ENCODE measurements at places on chromosomes 12 and 14.

DNA sequence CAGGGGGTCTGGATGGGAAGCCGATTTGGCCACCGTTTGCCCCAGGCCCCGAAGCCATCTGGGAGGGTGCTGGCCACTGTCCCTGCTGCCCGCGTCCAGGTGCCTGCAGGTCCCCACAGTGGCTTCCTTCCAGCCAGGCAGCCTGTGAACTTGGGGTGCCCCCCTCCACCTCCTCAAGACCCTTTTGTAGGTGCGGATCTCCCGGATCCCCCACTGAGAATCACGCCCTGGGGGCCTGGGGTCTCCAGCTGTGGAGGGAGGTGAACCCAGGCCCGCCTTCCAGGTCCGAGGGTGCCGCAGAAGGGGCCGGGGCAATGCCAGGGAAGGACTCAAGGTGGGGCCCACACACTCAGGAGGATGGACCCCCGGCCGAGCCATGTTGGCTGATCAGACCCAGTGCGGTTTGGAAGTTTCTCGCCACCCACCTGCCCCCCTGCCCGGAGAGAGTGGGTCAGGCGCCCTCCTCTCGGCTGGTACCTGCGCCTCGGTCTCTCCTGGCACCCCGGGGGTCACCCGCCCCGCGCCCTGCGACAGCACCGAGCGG lies 1.7 kb downstream of the MMP17 start:
- no peak for DNase-seq

GRCh38 chr14:93184391-93185348 lies at the start of the genes LYSET and MOAP1:
Gene LYSET, plus strand, starts transcription at chr14:93185317. Its CDS starts 89 bp downstream, at chr14:93185406.
Gene MOAP1, minus strand, starts transcription at chr14:93184897. Its CDS starts 655 bp downstream, at chr14:93184242.
- peak; percentile 64 for DNase-seq

DNA sequence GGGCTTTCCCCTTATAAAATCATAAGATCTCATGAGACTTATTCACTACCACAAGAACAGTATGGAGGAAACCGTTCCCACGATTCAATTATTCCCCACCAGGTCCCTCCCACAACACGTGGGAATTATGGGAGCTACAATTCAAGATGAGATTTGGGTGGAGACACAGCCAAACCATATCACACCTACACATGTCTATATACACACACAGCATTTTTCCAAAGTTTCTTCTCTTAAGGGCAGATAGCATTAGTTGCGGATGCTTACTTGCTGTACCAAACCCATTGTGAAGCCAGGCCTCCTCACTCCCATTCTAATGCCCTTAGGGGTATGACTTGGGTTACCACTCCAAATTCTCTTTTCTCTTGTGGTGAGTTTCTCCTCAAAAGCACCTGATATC lies 104.1 kb upstream of the RAP1B start:
- DNase-seq: no peak

- no peak for DNase-seq
Measured at GRCh38 chr14:37399517-37399916, 195.5 kb downstream of the FOXA1 start.

DNA sequence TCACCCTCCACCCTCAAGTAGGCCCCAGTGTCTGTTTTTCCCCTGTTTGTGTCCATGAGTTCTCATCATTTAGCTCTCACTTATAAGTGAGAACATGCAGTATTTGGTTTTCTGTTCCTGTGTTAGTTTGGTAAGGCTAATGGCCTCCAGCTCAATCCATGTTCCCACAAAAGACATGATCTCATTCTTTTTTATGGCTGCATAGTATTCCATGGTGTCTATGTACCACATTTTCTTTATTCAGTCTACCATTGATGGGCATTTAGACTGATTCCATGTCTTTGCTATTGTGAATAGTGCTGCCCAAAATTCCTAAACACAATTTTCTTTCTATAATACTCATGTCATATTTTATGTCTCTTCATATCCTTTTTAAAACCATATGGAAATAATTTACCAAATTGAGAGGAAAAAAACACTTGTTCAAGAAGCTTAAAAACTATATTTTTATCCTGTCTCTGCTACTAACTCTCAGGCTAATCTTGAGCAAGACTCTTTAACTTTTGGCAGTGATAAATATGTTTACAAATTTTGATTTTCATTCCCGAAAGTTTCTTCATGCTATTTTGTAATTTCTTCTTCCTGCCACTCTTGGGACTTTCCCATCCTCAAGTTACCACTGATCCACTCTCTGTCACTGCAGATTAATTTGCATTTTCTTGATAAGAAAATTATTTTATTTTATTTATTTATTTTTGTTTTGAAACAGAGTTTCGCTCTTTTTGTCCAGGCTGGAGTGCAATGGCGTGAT lies 28.0 kb upstream of the OSBPL8 start:
- no peak for DNase-seq

DNA sequence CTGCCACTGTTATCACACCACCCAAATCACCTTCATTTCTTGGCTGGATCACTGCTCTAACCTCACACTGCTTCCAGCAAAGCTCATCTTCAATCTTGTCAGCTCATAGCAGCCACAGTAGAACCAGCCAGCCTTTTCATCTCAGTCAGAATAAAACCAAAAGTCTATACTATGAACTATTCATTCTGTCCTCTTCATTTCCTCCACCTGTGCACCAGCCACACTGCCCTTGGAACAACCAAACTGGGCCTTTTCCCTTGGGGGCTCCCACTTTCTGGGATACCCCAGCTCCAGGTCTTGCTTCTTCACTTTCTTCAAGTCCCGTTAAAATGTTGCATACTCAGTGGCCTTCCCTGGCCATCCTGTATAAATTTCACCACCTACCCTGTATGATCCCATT lies 234.4 kb upstream of the DAAM1 start:
- no peak for DNase-seq

DNA sequence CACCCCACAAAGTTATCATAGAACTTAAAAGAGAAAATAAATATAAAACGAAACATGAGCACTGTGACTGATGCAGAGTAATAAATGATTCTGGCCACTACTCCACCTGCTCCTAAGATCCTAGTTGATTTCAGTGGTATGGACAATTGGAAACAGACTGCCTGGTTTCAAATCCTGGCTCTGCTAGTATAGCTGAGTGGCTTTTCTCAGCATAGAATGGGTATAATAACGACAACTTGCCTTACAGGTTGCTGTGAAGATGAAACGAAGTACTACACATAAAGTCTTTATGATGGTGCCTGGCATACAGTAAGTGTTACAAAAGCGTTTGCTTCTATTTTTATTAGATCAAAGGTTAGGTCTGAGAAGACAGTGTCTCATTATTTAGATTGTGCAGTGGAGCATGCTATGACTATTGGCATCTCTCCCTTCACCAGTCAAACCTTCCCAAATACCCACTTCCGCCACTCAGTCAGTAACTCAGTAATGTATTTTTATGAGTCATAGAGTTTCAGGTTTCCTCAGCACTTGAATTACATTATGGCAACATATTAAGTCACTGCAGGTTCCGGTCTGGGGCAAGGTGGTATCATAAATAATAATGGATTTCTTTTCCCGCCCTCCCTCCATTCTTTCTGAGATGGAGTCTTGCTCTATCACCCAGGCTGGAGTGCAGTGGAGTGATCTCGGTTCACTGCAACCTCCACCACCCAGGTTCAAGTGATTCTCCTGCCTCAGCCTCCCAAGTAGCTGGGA lies 29.7 kb upstream of the NR2C1 start:
- DNase-seq: peak; percentile 80

GRCh38 chr14:89214221-89214965 lies 202.6 kb downstream of the FOXN3 start:
- DNase-seq: no peak

DNA sequence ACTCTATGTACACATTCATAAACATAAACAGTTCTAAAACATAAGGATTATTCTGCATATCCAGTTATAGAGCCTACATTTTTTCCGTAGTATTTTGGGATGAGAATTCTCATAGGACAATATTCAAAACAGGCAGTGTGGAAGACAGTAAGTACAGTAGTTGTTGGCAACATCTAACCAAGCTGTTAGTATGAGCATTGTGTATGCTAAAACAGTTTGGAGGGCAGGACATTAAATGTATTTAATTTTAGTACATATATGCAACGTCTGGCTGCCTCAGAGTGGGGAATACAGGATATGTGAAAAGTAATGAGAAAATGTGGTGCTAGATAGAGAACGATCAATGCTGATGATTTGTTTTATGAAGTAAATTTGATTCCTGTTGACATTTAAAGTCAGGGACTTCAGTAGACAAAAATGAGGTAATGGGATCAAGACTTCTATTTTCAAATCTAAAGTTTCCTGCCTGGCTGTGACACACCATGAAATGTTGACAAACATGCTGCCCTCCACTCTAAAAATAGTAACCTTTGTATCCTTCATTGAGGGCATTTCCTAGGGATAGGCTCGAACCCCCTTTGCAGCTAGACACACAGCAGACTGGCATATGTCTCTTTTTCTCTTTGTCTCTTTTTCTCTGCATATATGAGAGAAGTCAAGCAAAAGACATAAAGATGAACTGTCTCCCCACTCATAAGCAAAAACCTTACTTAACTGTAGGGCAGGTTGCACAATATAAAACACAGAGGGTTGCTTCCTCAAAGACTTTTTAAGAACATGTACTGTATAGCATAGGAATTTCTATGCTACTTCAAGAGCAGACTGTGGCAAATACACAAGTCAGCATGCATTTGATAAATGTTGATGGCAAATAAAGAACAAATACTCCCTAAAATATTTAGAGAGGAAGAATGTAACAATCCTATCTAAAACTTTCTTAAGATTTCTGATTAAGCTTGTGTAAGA lies 75.5 kb upstream of the GTF2A1 start:
- DNase-seq: no peak

DNA sequence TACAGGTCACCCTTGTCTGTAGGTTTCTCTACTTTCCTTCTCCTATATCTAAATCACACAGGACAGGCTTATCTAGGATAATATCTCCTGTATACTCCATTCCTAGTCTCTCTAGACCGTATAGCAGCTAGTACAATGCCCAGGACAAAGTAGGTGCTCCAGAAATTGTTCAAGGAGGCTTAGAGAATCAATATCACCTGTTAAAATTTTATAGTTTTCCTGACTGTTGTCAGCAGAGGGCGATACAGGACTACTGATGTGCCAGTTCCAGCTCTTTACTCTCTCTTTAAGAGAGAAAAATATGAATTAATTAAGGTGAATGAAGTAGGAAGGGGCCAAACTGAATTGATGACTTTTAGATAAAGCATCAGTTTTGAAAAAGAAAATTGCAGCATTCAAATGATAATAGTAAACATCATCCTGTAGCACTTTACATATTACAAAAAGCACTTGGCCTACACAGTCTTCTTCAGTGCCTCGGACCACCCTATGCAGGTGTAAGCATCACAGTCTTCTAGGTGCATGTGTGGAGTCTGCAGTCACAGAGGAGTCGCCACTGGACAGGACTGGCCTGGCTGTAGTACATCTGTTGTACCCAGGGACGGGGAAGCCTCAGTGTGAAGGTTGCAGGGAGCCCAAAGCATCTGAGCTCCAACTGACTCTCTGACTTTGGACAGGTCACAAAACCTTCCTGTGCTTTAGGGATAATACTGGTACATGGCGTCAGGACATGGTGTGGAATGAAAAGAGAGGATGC lies 61.9 kb upstream of the MAX start:
- peak; percentile 28 for DNase-seq

DNA sequence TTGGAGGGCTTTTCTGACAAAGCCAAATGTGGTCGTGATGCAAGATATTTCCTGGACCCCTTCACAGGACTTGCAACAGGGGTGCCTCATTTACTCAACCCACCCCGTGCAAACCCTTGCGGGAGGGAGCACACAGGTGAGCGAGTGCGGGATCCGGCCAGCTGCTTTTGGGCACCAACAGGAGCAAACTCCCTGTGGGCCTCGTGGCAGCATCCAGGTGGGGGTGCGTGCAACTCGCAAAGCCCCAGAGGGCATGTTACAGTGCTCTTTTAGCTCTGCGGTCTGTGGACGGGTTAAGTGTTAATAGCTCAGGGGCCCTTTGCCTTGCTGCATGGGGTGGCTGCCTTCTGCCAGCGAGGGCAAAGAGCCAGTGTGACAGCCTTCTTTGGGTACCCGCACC lies 707.6 kb upstream of the MDGA2 start:
- no peak for DNase-seq

- no peak for DNase-seq
Measured at GRCh38 chr14:62645649-62646048, 399.6 kb downstream of the KCNH5 start.

- DNase-seq: no peak
Measured at GRCh38 chr14:39861229-39861600, 429.0 kb upstream of the FBXO33 start.

GRCh38 chr14:90760591-90761316 lies 55.5 kb downstream of the TTC7B start:
- no peak for DNase-seq

DNA sequence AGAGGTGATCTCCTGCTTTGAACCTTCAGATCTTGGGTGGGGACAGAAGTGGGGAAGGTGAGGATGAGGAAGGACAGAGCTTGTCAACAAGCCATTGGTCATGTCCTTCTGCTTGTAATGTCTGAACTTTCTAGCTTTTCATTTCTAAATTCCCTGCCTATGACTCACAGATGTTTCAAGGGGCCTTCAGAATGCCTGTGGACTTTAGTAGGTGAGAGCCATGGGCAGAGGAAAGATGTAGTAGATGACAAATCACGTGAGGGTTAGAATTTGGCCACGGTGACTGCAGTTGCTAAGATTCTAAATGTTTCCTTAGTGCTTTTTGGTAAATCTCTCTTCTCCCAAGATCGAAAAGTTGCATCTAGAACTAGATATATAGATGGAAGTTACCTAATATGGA lies 18.7 kb upstream of the CREBL2 start:
- no peak for DNase-seq

GRCh38 chr14:76727384-76727783 lies 33.9 kb upstream of the VASH1 start:
- DNase-seq: no peak

All from stromal cell of bone marrow (primary cell).